Activated T-helper 9 cell treated with anti-CD3 and anti-CD28 coated beads, Interleukin-2, amount 50 U/mL, for 16 hours (primary cell): ENCODE measurements at places on chromosomes 4 and X.

GRCh38 chr4:147487616-147488015, 6.7 kb downstream of the EDNRA start:
- no peak for DNase-seq

GRCh38 chrX:130136496-130136895, 26.2 kb upstream of the ELF4 start:
- DNase-seq: no peak

GRCh38 chr4:118026806-118027205, 7.5 kb upstream of the NDST3 start:
- DNase-seq: no peak

GRCh38 chr4:177080388-177080787, 229.3 kb upstream of the NEIL3 start:
- no peak for DNase-seq

GRCh38 chr4:16120720-16121119, 36.9 kb upstream of the PROM1 start:
- DNase-seq: no peak

DNA sequence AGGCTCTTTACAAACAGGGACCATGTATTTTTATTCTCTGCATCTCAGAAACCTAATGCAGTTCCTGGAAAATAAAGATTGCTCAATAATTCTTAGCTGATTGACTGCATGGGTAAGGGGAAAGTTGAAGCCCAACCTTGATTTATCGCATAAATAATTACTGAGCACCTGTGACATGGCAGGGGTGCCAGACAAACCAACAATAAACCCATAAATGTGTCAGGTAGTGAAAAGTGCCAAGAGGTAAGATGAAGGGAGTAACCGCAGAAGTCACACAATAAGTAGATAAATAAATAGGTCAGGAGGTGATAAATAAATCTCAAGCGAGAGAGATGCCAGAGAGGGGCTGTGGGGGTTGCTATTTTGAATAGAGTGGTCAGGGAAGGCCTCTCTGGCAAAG, 20.1 kb upstream of the AP1S2 start:
- DNase-seq: no peak

DNA sequence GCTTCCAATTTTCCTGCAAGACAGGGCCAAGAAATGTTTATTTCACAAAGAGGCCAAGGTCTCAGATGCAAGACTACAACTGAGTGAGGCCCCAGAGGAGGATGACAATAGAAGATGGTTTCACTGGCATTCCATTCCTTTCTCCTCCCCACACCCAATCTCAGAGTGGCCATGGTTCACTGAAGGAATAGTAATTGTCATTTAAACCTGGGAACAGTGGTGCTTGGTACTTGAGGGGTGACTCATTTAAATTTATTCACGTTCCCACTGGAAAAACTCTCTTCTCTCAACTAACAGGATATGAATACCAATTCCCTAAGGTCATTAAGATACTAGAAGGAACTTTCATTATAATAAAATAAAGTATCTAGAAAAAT, 35.3 kb upstream of the CXCL8 start:
- DNase-seq: no peak

GRCh38 chr4:156933633-156934258, 37.9 kb downstream of the PDGFC start:
- DNase-seq: no peak

DNA sequence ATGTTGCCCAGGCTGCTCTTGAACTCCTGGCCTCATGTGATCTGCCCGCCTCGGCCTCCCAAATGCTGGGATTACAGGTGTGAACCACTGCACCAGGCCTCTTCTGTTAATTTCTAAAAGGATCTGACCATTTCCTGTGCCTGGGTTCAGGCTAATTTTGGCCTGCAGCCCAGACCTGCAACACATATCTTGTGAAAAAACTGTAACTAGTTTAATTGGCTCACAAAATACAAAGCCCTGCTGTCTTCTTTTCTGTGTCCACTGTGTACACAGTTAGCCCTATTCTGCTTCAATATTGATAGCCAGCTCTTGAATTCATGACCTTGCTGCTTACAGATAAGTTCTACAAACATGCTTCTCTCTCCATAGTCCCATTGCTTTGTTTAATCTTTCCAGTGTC, 753.5 kb downstream of the PDHA2 start:
- no peak for DNase-seq

- DNase-seq: no peak
Observed at GRCh38 chrX:107579956-107580355, 48.4 kb upstream of the PRPS1 start.

- DNase-seq: no peak
Observed at GRCh38 chr4:158835226-158836001, 66.6 kb downstream of the FNIP2 start.

DNA sequence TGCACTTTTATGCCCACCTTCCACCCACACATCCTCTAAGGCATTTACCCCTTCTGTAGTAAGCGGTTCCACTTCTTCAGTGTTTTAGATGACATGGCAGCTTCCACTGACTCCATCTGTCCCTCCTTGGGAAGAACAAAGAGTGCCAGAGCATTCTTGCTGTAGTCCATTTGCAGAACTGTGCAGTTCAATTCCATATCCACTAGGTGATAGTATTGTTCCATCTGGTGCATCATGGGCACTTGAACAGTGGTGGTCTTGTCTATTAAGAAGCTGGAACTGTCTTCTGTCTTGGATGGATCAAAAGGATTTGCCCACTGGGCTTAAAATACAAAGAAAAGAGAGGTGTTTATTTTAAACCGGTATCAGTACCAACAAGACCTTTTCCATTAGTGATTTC, 3.5 kb downstream of the SERPINA7 start:
- DNase-seq: no peak

DNA sequence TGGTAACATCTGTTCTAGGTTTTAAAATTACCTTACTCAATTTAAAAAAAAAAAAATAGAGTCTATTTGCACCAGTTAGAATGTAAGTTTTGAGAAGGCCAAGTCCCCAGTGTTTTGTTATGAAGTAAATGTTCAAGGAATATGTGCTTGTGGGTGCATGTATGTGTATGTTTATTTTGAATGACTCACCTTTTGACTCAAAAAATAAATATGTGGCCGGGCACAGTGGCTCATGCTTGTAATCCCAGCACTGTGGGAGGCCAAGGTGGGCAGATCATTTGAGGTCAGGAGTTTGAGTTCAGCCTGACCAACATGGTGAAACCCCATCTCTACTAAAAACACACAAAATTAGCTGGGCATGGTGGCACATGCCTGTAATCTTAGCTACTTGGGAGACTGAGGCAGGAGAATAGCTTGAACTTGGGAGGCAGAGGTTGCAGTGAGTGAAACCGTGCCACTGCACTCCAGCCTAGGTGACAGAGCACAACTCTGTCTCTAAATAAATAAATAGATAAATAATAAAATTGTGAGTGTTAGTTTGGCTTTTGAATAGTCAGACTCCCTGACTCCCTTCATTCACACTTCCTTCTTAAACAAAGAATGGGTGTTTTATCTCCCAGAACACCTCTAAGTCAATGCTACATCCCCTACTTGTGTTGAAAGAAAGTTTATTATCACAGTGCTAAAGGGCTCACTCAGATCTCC, 511.3 kb upstream of the PCDH7 start:
- DNase-seq: no peak

DNA sequence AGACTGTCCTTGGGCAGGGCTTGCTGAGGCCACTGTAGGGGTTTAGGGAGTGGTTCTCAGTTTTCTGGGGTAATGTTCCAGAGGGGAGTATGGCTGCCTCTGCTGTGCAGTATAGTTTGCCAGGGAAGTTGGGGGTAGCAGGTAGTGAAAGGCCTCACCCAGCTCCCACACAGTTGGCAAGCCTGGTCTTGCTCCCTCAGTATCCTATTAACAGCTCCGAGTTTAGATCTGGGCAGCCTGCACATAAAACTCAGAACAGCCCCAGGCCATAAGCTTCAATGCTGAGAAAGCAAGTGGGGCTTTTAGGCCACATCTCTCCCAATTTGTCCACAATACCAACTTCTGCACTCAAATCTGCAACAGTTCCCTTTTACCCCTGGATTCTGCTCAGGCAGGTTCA, 205.2 kb downstream of the GALNTL6 start:
- DNase-seq: no peak

DNA sequence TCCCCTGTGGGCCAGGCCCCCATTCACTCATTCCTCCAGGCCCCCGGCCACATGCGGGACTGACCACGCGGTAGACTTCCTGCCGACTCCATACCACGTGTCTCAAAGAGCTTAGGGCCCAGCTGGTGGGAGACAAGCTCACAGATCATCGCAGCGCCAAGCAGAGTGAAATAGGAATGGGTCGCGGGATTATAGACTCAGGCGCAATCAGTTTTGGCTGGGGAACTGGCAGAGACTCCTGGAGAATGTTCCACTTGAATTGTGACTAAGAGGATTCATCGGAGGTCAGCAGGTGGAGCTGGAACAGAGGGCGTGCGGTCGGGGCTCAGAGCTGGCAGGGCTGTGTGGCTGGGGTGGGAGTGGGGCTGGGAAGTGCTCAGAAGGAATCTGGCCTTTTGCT, 15.6 kb downstream of the ATP2B3 start:
- no peak for DNase-seq

- no peak for DNase-seq
Observed at GRCh38 chrX:123487669-123488068, 245.2 kb downstream of the THOC2 start.

GRCh38 chr4:39697740-39698423, at the start of gene UBE2K:
TSS of gene UBE2K (plus strand) at chr4:39698136. CDS start at chr4:39698328, 192 bp downstream.
- DNase-seq: peak; percentile 86
